ENCODE measurements at places on chromosomes 5 and 9.

DNA sequence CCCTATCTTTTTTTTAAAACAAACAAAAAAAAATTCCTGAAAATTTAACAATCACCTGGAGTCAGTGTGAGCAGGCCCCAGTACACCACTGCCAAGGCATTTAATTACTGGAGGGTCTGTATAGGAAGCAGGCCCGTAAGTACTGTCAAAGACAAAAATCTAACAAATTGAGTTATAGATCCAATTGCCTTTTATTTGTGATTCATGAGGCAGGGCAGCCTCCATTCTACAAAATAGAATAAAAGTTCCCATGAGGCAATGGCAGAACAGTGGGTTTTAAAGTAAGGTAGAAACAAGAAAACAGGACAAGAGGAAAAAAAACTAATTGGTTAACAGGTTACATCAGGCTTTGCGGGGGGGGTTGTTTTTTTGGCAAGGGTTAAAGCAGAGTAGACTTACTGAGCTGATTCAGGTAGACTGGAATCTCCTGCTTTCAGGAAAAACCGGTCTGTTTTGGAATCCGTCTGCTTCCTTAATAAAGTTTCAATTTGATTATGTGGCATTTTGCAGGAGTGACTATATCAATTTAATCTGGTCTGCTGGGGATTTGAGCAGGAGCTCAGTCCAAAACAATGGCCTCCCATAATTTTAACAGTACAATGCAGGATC lies 48.9 kb downstream of the AUH start:
- DNase-seq, result no peak

- no peak for DNase-seq
These were observed 499.1 kb downstream of the DMAC1 start for GRCh38 chr9:7300484-7300883.

DNA sequence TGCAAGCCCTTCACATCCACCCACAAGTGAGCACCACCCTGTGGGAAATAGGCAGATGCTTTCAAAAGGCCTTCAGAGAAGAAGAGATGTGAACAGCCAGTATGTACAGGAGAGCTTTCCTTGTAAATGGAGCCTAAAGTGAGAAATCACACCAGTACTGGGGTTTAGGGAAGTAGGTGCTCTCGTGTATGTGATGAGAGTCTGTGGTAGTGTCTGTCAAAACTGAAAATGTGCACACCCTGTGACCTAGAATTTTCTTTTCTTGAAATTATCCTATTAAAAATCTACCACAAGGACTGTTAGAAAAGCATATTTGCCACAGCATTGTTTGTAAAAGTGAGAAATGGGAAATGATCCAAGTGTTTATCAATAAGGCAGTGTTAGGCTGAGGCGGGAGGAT lies 16.6 kb downstream of the OTULINL start:
- DNase-seq, result no peak

GRCh38 chr9:129006328-129007034 lies 21.6 kb downstream of the SH3GLB2 start:
- no peak for DNase-seq

DNA sequence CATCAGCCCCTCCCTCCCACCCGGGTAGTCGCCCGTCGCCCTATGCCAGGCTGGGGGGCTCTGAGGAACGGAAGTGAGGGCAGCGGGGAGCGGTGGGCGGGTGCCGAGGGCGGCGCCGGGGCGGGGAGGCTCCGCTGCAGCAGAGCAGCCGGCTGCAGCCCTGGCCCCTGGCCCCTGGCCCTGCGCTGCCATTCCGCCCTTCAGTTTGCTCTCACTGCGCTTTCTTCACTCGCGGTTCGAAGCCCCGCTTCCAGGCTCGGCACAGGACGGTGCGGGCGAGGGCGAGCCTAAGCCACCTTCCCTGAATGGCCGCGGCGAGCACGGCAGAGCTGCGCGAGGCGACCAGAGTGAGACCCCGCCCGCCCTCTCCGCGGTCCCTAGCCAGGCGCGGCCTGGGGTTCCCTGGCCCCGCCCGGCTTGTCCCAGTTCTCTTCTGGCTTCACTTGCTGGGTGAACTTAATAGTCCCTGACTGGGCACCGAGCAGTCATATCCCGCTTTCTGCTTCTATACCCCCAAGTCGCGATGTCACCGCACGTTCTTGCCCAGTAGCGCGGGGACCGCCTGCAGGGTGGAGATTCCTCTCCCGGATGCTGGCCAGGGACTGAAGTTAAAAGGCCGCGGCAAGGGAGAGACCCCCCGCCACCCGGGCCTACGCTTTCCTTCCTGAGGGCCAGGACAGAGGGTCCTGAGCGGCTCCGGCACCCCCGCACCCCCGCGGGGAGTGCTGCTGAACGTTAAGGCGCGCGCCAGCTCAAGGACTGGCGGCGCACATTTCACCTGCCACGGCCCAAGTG lies 623 bp upstream of the TRIM36 start:
- DNase-seq, result no peak

- DNase-seq, result no peak
These were observed 223.1 kb upstream of the PAPPA start for GRCh38 chr9:115930472-115930871.

DNA sequence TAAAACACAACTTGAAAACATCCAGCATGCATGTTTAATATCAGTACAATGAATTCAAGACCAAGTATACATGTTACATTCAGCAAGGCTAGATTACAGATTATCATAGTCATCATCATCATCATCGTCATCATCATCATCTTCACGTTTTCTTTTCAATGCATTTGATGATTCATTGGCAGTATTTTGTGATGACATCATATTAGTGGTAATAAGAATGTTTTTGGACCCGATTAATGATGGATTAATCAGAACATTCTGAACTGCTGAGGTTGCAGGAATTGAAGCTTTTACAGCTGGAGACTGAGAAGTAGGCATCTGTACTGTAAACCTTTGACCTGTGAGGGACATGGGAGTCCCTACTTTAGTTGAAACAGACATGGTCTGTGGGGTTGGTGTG lies 4.5 kb downstream of the AK6 start:
- DNase-seq, result no peak

GRCh38 chr5:18712936-18713485 lies 1078.8 kb downstream of the TAF11L14 start:
- no peak for DNase-seq

Measured in activated naive CD4-positive, alpha-beta T cell (primary cell).